ENCODE measurements at places on chromosomes 11 and 22.

- no peak for DNase-seq
Measured at GRCh38 chr11:9974375-9974774, 310.5 kb downstream of the SWAP70 start.

DNA sequence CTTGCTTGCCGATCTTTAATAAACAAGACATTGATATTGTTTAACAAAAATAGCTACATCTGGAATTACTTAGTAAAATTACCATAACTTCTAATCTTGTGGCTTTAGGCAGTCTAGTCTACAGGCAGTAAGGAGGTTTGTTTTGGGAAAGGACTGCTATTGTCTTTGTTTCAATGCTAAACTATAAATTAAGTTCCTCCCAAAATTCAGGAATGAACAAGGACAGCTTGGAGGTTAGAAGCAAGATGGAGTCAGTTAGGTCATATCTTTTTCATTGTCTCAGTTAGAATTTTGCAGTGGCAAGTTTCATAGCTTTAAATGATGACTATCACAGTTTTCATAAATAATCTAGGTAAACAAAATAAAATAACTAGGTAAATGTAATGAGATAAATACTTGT lies 36.1 kb upstream of the INCENP start:
- DNase-seq, result no peak

GRCh38 chr11:124026498-124026897 lies at the start of gene OR10G8:
Gene OR10G8 (plus strand): TSS chr11:124026798. CDS start chr11:124029623, 2,825 bp downstream.
- no peak for DNase-seq

GRCh38 chr11:97610000-97610399 lies 1220.2 kb downstream of the JRKL start:
- no peak for DNase-seq

DNA sequence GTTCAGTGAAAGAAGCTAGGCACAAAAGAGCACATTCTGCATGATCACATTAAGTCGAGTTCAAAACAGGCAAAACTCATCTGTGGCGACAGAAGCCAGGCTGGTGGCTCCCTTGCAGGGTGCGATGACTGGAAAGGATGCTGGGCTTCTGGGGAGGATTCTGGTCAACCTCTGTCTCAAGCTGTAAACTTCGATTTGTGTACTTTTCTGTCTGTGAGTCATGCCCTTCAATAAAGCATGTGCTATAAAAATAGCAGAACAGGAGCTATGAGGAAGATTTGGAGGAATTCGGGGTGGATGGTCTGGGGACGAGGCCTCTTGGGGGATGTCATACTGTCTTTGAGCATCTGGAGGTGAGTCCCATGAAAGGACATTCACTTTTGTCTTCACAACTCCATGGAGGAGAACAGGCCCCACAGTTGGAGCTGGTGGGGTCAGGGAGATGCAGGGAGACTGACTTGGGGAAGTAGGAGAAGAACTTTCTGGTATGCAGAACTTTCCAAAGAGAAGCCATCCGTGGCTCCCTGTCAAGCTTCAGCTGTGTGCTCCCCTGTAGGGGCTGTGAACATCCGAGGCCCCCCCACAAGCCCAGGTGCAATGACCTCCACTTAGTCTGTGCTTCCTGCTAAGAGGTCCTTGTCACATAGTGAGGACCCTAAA lies 77.8 kb upstream of the LINC01488 start:
- DNase-seq, result no peak

- no peak for DNase-seq
Measured at GRCh38 chr22:35959121-35959800, 69.4 kb downstream of the RBFOX2 start.

GRCh38 chr22:36227806-36228205 lies 11.5 kb downstream of the APOL2 start:
- DNase-seq, result no peak

DNA sequence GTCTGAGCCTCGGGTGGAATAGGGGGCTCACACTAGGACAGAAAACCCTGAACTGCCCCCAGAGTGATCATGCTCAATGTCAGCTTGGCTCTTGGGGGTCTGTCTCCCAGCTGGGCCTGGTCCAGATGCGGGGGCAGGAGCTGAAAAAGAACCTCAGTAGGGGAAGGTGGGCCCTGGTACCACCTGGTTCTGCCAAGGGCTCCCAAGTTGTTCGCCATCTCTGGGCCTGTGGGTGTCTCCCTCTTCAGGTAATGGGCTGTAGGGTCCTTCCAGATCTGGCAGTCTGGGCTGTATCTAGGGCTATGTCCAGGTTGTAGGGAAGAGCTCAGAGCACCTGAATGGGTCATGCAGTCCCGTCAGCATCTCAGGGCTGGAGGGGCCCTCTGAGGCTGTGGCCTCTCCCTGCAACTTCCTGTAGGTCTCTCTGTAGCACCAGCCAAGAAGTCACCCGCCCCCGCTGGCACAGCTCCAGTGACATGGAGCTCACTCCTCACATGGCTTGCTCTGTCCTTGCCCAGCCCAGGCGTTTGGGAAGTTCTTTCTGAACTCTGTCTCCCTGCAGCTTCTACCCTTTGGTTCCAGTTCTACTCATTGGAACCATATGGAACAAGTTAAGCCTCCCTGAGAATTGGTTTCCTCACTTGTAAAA lies 33.0 kb upstream of the SOX10 start:
- no peak for DNase-seq

DNA sequence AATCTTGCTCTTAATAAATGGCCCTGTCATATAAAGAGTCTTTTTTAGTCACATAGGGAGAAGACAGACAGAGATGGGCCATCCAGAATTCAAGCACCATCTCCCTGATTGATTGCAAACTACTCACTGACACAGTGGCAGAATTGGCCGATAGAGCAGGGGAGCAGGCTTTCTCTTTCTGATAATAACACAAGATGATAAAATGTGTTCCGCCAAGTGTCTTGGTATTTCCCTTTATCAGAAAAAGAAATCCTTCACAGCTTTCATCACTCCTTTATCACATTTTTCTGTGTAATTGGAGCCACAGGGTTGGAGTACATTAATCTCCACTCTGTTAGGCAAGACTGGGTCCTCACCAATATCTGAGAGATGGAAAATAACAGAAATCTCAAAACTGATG lies 406.0 kb downstream of the TMEM135 start:
- DNase-seq, result no peak

GRCh38 chr11:111331711-111332479 lies 33.5 kb downstream of the POU2AF3 start:
- no peak for DNase-seq

DNA sequence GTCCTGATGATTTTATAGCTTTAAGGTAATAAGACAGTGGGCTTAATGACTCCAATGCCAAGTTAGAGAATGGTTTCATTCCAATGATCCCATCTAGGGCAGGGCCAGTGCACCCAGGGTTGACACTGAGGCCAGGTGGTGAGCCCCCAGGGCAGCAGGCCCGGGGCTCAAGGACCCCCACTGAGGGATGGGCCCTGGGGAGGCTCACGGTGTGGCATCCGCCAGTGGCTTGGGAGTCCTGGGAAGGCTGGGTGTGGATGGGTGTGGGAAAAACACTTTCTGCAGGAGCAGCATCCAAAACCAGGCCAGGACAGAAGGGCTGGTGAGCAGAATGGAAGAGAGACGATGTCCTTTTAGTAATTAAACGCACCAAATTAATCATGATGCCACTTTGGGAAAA lies 626.3 kb downstream of the TBC1D22A start:
- DNase-seq, result no peak

- DNase-seq, result no peak
Measured at GRCh38 chr22:37784829-37785495, 22.8 kb upstream of the GCAT start.

- DNase-seq, result no peak
Measured at GRCh38 chr11:119894916-119895315, 165.9 kb upstream of the NECTIN1 start.

DNA sequence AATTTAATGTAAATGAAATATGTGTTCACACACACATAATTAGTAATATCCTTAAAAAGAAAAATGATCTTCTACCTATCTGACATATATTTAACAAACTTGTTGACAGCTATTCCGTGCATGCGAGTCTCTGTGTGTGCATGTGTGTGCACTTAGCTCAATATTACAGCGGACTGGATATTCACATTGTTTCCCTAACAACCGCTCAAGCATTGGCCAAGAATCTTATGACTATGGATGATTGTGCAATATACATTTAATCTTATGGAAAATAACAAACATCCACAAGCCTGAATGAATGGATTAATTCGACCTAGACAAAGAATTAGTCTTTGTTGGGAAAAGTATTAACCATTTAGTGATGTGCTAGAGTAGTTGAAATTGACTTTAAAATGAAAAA lies 1078.6 kb downstream of the LRRC4C start:
- no peak for DNase-seq

- DNase-seq, result no peak
Measured at GRCh38 chr11:131038597-131038996, 122.3 kb upstream of the SNX19 start.

DNA sequence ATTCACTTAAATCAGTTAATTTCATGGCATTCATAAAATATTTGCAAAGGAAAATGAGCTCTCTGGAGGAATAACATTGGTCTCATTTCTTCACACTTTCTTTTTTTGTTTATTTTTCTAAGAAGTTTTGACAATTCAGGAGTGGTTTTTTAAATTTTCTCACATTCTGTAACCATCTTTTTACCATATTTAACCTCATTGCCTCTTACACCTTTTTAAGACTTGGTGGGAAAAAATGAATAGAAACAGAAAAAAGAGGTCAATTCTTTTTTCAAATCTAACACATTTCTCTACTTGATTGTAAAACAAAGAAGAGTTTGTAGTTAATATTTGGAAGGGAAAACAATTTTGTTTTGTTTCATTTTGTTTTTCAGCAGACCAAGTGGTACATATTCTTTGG lies 1034.7 kb upstream of the RAG2 start:
- no peak for DNase-seq

- peak; percentile 37 for DNase-seq
Measured at GRCh38 chr22:20606041-20606783, 98.8 kb downstream of the MED15 start.

DNA sequence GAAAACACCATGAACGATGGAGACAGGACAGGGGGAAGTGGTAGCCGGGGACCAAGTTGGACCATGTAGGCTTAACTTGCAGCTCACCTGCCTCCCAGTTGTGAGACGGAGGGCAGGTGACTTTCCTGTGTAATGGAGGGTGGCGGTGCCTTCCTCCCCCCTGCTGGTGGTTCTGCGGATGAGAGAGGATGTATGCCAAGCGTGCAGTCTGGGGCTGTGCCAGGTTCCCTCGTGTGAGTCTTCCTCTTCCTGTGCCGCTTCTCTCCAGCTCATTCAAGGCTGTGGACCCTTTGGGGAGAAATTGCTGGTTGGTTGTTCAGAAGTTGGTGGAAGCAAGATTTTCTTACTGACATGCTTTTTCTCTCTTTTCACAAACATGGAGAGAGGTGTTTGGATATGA lies 35.1 kb downstream of the MPPED1 start:
- DNase-seq, result no peak

- peak; percentile 10 for DNase-seq
Measured at GRCh38 chr22:41576877-41577276, 12.8 kb downstream of the PMM1 start.

GRCh38 chr11:78161962-78162371 lies 22.5 kb upstream of the ALG8 start:
- no peak for DNase-seq

DNA sequence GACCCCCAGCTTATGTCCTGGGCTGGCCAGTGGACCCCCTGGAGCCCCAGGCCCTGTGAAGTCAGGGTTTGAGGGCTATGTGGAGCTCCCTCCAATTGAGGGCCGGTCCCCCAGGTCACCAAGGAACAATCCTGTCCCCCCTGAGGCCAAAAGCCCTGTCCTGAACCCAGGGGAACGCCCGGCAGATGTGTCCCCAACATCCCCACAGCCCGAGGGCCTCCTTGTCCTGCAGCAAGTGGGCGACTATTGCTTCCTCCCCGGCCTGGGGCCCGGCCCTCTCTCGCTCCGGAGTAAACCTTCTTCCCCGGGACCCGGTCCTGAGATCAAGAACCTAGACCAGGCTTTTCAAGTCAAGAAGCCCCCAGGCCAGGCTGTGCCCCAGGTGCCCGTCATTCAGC lies 24.6 kb downstream of the CSF2RB start:
- DNase-seq, result no peak

- DNase-seq, result no peak
Measured at GRCh38 chr11:129768356-129768755, 47.3 kb upstream of the TMEM45B start.

- DNase-seq, result no peak
Measured at GRCh38 chr11:92266806-92267205, 42.2 kb downstream of the FAT3 start.

- DNase-seq, result peak; percentile 94
Measured at GRCh38 chr22:37484480-37485394, 1.4 kb downstream of the MFNG start.

DNA sequence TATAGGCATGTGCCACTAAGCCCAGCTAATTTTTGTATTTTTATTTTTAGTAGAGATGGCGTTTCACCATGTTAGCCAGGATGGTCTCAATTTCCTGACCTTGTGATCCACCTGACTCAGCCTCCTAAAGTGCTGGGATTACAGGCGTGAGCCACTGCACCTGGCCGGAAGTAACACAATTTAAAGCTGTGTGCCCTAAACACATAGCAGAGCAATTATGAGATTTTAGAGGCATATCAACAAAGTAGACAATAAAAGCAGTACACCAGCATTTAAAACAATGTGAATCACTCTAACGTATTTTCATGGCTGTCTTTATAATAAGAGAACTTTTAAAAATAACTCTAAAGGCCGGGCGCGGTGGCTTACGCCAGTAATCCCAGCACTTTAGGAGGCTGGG lies 42.4 kb downstream of the PRR14L start:
- DNase-seq, result no peak

DNA sequence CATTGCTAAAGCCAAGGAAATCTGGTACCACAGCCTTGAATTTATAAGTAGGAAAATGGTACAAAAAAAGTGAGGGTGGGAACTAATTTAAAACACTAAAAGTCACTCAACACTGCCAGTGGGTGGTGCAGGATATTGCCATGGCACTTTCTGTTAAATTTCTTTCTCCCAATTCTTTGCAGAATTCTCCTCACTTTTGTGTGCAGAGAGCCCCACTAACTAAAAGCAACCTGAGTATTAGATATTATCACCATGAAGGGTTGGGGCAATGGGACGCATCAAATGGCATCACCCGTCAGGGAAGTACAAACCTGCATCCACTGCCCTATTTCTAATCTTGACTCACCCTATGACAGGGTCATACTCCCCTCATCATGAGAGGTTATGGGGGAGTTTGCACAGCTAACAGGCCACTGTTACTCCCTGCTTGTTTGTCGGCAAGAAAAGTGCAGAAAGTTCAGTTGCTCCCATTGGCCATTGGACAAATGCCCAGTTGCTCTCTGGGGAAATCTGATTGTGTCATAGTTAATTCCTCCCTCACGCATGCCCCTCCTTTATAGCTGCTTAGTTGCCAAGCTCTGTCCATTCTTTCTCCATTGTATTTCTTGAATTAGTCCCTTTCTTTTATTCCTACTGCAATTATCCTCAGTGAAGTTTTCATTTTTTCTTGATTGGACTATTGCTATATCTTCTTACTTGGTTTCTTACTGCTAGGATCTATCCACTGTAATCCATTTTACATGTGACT lies 93.8 kb upstream of the BLID start:
- DNase-seq, result no peak

DNA sequence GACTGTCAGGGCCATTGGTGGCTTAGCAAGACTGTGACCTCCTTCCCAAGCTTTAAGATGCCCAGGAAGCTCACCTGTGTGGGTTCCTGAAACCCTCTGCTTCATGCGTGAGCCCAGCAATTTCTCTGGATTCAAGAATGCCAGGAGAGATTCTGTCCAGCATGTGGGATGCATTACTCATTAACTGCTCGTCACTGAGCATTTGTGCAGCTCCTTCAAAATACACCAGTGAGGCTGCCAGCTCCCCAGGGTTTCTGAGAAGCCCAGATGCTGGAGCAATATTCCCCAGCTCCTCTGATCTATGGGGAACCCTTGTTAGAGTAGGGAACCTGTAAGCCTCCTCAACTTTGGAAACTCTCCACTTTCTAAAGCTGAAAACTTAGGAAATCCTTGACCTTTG lies 126.5 kb downstream of the CHST1 start:
- no peak for DNase-seq

All from thymus (tissue), 14 donors.